ENCODE measurements at places on chromosomes 7 and 10. TPM values are rescaled to one million over a fixed set of nuclear protein-coding genes. Genes with fewer than 3 reads are reported as not detected.

Gene PHYHIPL
- 0.34 TPM for total RNA-seq

Gene BICC1
- 37.5 TPM for total RNA-seq

Gene ANKRD1
- 913 TPM for total RNA-seq

Gene STRIP2
- 1.3 TPM for total RNA-seq

Gene CTBP2
- 101 TPM for total RNA-seq

DNA sequence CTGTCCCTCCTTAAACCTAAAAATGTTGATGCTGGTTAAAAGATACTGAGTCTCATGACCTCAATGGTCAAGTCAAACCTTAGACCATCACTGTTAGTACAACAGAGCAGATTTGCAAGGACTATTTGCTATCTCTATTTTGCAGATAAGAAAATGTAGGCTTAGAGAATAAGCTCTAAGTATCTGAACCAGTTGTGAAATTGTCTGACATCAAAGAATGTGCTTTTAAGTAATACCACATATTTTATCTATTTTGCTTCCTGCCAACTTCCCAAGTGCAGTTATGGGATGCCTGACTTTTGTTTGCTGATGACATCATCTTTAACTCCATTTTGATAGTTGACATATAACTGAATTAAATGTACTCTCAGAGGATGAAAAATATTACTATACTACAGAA, 83.6 kb upstream of the TMEM106B start:
- peak; percentile 69 for DNase-seq

DNA sequence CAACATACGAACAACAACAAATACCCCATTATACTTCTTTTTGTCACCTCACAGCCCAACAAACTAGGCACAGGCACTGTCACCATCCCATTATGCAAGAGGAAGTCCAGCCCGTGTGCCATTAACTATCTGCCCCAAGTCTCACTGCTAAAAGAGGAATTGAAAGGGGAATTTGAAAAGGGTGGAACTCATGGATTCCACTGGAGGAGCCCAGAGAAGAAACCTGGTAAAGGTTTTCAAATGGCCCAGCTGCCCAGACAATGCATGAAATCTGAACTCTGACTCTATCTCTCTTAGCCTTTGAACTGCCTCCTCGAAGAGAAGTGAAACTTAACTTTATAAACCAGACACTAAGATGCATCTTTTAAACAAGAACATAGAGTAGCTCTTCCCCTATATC, 130.0 kb downstream of the PLXNA4 start:
- no peak for DNase-seq

- peak; percentile 56 for DNase-seq
Observed at GRCh38 chr10:70866424-70866823, 21.9 kb downstream of the PCBD1 start.

DNA sequence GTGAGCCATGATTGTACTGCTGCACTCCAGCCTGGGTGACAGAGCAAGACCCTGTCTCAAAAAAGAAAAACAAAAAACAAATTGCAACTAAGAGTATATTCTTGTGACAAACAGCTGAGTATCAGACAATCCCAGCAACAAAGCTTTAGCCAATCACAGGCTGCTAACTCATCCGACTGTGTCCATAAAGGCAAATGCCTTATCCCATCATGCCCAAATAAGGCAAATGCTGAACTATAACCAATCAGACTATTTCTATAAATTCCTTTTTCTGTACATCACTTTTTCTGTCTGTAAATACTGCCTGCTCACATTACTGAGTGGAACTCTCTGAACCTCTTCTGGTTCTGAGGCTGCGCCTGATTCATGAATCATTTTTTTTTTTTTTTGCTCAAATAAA, 37.5 kb upstream of the TAC1 start:
- no peak for DNase-seq

DNA sequence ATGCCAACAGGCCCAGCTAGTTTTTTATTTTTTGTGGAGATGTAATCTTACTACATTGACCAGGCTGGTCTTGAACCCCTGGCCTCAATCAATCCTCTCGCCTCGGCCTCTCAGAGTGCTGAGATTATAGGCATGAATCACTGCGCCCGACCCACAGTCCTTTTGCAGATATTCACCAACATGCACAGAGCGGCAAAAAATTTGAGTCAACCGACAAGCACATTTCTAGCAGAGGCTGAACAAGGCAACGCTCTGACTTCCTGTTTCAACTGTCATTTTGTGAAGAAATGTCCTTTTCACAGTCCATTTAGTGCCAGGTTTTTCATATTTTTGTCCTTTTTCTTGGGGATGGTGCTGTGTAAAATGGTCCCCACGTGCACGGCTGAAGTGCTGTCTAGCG, 71.1 kb upstream of the KAT6B start:
- no peak for DNase-seq

GRCh38 chr7:92747041-92747835, 89.1 kb downstream of the CDK6 start:
- peak; percentile 60 for DNase-seq

DNA sequence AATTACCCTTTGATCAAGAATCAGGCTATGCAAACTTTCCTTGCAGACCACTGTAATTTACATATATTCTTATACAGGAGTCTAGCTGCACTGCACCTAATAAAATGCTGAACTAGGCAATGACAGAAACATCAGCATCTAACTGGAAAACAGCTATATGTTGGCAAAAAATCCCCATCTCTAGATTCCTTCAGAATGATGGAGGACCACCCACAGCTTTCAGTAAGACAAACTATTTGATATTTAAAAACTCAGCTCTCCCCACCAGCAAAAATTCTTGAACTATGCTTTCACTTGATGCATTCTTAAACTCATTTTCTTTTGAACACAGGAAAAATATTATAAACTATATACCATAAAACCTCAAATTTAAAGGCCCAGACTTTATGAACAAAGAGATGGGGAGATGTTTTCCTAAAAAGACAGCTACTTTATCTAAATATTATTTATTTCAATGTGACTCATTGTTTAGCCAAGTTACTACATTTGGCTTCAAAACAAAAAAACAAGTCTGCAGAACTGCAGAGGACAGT, 77.4 kb downstream of the SEMA3C start:
- DNase-seq, result no peak

GRCh38 chr10:63205421-63205820, 72.3 kb downstream of the NRBF2 start:
- DNase-seq, result no peak

DNA sequence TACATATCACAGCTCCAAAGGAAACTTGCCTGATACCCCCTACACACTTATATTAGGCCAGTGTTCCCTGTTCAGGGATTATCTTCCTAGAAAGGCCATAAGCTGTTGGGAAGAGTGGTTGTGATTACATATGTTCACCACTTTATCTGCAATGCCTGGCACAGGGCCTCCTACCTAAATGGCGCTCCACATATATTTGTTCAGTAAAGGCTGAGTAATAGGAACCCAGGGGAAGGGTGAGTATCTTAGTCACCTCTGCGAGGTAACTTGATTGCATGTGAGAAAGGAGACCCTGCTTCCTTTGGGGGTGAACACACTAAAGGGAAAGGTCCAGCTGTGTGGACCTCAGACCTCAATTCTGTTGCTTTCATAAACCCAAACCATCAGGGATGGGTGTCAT, 896.0 kb downstream of the LRMDA start:
- DNase-seq, result no peak
